ENCODE measurements at places on chromosomes 6 and 20.

GRCh38 chr6:2503816-2504494 is 246.8 kb downstream of the MYLK4 start:
- DNase-seq, result no peak

- DNase-seq, result no peak
These were observed 544 bp downstream of the SMIM29 start for GRCh38 chr6:34248198-34248726.

DNA sequence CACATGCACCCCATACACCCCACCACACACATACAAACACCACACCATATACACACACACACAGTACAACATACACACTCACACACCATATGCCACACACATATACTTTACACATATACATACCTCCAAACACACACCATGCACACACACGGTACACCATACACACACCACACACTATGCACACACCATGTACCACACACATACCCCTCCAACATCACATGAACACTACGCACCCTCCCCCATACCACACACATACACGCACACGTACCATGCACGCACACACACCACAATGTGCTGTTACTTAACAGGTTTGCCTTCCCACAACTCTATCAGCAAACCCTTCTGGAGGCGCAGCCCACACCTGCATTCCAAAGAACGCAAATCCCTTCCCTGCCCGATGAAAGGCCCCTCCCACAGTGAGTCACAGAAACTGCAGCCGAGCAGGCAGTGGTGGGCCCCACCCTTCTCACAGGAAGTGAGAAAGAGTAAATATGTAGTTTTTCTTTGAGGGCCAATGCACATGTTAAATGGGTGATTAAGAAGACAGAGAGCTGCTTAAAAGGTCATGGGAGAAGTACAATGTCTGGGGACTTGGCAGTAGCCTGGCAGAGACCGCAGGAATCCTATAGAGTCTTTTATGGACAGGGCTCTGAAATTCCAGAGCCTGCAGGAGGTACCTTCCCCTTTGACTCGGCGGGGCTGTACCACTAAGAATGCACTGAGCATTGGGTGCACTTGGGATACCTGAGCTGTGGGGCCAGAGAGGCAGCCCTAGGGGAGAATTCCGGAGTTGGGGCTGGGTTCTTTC is 34.1 kb upstream of the EZR start:
- peak; percentile 65 for DNase-seq

GRCh38 chr6:77299931-77300330 is 163.4 kb downstream of the HTR1B start:
- DNase-seq, result no peak

DNA sequence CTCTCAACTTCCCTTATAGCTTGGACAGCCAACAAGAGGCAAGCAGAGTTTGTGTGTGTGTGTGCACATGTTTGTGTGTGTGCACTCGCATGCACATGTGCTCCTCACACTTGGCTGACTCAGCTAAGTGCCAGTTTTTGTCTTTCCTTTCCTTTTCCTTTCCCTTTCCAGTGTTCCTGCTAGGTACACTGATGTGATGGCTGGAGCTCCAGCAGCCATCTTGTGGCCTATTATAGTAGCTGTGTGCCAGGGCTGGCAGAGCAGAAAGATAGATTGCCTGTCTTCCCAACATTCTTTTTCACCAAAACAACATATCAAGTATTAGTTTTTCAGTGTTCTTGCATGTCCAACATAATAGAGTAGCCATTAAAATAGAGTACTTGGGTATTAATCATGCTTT is 79.5 kb downstream of the AK9 start:
- DNase-seq, result no peak
